ENCODE measurements at places on chromosomes 3 and 15.

DNA sequence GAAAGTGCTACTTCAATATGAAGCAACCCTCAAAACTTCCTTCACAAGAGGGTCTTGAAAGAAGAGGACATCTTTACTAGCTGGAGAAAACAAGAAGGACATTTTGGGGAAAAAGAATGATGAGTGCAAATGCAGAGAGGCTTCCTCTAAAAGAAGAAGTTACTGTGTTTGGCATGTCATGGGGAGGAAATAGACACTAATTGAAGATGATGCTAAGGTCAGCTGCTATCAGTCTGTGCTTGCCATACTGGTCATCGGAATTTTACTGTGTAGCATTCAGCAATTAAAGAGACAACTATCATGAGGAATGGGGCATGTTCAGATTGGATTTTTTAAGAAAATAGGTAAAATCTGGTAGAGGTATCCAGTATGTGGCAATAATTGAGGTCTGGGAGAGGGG, 60.0 kb downstream of the THRB start:
- DNase-seq: no peak

- no peak for DNase-seq
Observed at GRCh38 chr3:14411166-14411526, 8.7 kb downstream of the SLC6A6 start.

GRCh38 chr15:41891226-41891625, 2.6 kb downstream of the SPTBN5 start:
- DNase-seq: no peak

DNA sequence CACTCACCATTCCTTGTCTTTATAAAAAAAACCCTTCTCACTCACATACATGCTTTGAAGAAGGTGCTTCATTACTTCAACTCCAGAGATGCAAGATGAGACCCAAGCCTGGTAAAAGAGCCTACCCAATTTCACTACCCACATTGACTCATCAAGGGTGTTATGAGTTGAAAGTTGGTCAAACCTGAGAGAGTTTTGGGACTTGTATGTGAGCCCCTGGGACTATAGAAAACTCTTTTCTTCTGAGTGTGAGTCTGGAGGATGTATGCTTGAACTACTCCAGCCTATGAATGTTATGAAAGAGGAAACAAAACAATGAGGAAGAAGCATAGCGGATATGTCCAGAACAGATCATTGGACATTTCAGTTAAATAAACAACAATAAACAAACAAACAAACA, 106.5 kb upstream of the SATB1 start:
- DNase-seq: no peak
